T-helper 17 cell (primary cell): ENCODE measurements at places on chromosomes 7 and 10.
A peak's percentile ranks its signal among the peaks of the same experiment; 100 is the strongest.

DNA sequence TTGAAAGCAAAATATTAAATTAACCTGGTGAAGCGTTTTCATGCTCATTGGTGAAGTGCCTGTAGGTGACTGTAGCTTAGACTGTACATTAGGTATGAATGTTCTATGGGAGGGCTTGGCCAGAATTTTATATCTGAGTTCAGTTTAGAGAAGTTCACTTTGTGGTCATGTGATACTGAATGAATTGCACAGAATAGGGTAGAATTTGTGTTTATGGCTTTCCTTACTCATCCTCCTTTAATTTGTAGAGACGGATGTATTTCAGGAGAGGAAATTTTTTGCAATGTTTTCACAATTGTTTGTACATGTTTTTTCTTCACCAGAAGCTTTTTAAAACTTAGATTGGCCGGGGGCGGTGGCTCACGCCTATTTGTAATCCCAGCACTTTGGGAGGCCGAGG, 32.3 kb downstream of the REEP3 start:
- peak overlapping the region; percentile 6 for H3K27ac ChIP-seq
- no peaks in the 10 kb centered on the region for H3K27me3 ChIP-seq
- no peak overlapping the region for H3K4me3 ChIP-seq
- H3K36me3 ChIP-seq = no peaks in the 10 kb centered on the region
- DNase-seq = no peak
- H3K4me1 ChIP-seq = peaks cover 20% of the 10 kb centered on the region

GRCh38 chr7:117759950-117760640, 113.1 kb downstream of the CTTNBP2 start:
- H3K36me3 ChIP-seq = peaks cover 4% of the 10 kb centered on the region
- peaks cover 4% of the 10 kb centered on the region for H3K27me3 ChIP-seq
- DNase-seq = no peak
- no peaks in the 10 kb centered on the region for H3K4me1 ChIP-seq

DNA sequence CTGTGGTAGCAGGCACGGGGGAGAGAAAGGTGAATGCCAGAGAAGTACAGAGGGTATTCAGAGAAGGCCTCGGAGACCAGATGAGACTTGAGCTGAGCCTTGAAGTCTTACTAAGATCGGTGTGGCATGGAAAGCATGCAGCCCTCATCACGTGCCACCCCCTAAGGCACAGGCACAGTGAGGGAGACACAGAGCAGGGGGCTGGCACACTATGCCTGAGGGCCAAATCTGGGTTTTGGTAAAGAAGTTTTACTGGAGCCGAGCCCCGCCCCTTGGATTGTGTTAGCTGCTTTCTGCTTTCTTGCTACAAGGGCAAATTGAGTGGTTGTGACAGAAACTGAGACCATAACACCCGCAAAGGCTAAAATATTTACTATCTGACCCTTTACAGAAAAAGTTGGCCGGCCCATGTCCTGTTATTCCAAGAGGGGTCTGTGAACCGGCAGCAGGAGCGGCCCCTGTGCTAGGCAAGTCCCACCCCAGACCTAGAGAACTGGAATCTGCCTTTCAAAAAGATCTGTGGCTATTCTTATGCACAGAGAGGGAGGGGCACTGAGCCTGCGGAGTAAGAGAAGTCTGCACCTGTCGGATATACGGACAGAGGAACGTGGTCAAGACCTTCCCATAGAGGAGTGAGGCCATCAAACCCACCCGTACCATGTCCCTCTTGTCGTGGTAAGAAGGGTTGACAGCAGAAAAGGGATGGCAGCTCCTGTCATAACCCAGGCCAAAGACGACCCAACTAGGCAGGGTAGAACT, 109.3 kb upstream of the RHEB start:
- H3K27me3 ChIP-seq = no peaks in the 10 kb centered on the region
- no peak for DNase-seq
- no peak overlapping the region for H3K4me3 ChIP-seq
- peaks cover 5% of the 10 kb centered on the region for H3K36me3 ChIP-seq

GRCh38 chr10:124386186-124387077, 32.3 kb downstream of the OAT start:
- H3K27ac ChIP-seq = no peak overlapping the region
- H3K4me3 ChIP-seq = no peak overlapping the region
- no peaks in the 10 kb centered on the region for H3K4me1 ChIP-seq
- H3K27me3 ChIP-seq = peaks cover 25% of the 10 kb centered on the region

- no peak for DNase-seq
- H3K36me3 ChIP-seq = peaks cover 14% of the 10 kb centered on the region
- no peak overlapping the region for H3K27ac ChIP-seq
- peaks cover 7% of the 10 kb centered on the region for H3K4me1 ChIP-seq
- H3K27me3 ChIP-seq = peaks cover 69% of the 10 kb centered on the region
These were observed 63.1 kb upstream of the LEP start for GRCh38 chr7:128177768-128178550.

- DNase-seq = no peak
- H3K4me1 ChIP-seq = no peaks in the 10 kb centered on the region
- H3K4me3 ChIP-seq = no peak overlapping the region
- no peaks in the 10 kb centered on the region for H3K27me3 ChIP-seq
- H3K36me3 ChIP-seq = no peaks in the 10 kb centered on the region
These were observed 307.9 kb upstream of the SP8 start for GRCh38 chr7:21094589-21094988.

GRCh38 chr7:166338-167060, 25.9 kb upstream of the FAM20C start:
- no peak for DNase-seq
- H3K36me3 ChIP-seq = peaks cover 5% of the 10 kb centered on the region
- peaks cover 53% of the 10 kb centered on the region for H3K27me3 ChIP-seq
- H3K4me1 ChIP-seq = no peaks in the 10 kb centered on the region

GRCh38 chr7:7522421-7522820, 13.3 kb downstream of the COL28A1 start:
- no peak overlapping the region for H3K4me3 ChIP-seq
- H3K27me3 ChIP-seq = peaks cover 17% of the 10 kb centered on the region
- peaks cover 2% of the 10 kb centered on the region for H3K4me1 ChIP-seq
- peaks cover 3% of the 10 kb centered on the region for H3K36me3 ChIP-seq
- DNase-seq = no peak

- no peak for DNase-seq
- H3K27me3 ChIP-seq = peaks cover 6% of the 10 kb centered on the region
- H3K27ac ChIP-seq = no peak overlapping the region
- H3K36me3 ChIP-seq = no peaks in the 10 kb centered on the region
- no peaks in the 10 kb centered on the region for H3K4me1 ChIP-seq
These were observed 41.6 kb downstream of the MRPS33 start for GRCh38 chr7:140972876-140973829.

DNA sequence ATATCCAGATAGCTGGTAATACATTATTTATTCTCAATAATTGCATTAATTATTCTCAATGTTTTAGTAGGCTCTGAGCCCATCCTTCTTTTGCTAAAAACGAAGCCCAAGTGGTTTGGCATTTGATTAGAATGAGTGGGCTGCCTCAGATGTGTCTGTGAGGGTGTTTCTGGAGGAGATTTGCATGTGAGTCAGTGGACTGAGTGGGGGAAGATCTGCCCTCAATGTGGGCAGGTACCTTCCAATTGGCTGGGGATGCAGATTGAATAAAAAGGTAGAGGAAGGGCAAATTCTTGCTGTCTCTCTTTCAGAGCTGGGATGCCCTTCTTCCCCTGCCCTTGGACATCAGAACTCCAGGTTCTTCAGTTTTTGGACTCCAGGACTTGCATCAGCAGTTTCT, 290.6 kb upstream of the SMIM30 start:
- no peak for DNase-seq
- H3K4me3 ChIP-seq = no peak overlapping the region
- no peak overlapping the region for H3K27ac ChIP-seq
- H3K36me3 ChIP-seq = no peaks in the 10 kb centered on the region

GRCh38 chr10:30215623-30216022, 133.5 kb downstream of the MTPAP start:
- H3K4me3 ChIP-seq = no peak overlapping the region
- H3K4me1 ChIP-seq = peaks cover 7% of the 10 kb centered on the region
- peaks cover 35% of the 10 kb centered on the region for H3K27me3 ChIP-seq
- no peaks in the 10 kb centered on the region for H3K36me3 ChIP-seq
- DNase-seq = no peak

- H3K27ac ChIP-seq = peak overlapping the region; percentile 71
- no peak for DNase-seq
- peak overlapping the region; percentile 10 for H3K4me3 ChIP-seq
- H3K27me3 ChIP-seq = no peaks in the 10 kb centered on the region
- H3K4me1 ChIP-seq = peaks cover 23% of the 10 kb centered on the region
These were observed 48.6 kb upstream of the ADO start for GRCh38 chr10:62755662-62756653.
